ENCODE measurements at places on chromosomes 11 and 22.

DNA sequence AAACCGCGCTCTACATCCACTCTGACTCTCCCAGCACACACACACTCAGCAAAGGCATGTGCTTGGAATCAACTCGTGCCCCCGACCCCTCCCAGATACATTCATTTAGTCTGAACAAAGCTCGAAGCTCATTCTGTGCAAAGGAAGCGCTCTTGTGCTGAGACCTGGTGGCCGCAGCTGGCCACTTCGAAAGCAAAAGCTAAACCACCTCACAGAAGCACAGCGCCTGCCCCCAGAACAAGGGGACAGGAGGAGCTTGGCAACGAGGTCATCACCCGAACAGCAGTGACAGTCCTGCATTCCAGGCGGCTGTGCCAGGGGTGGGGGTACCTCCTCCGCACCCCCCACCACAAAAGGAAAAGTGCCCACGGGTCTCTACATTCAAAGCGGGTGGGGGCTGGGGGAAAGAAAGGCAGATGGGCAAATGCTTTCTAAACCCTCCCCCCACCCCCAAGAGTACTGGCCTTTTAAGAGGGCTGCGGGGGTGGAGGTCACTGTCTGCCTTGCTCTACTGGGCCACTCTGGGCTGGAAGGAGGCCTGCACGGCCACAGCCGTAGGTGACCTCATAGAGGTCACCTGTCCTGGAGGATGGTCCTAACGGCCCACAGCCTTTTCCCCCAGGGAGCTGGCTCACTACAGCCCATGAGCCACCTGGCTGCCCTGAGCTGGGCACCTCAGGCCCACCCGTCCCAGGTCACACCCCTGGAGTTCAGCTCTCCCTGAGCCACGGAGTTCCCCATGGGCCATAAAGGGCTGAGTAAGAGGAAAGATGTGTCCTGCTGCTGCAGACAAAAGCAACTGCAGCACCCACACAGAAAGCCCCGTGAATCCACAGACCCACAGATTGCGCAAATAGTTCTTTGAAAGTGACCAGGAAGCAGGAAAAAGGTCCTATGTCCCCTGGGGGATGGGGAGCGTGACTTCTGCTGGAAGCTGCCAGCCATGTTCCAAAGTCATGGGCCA lies 21.3 kb downstream of the CBX7 start:
- no peak for DNase-seq

- no peak for DNase-seq
Measured at GRCh38 chr11:61919705-61920631, 2.6 kb upstream of the RAB3IL1 start.

- DNase-seq, result no peak
Measured at GRCh38 chr11:16215352-16215751, 141.0 kb downstream of the SOX6 start.

DNA sequence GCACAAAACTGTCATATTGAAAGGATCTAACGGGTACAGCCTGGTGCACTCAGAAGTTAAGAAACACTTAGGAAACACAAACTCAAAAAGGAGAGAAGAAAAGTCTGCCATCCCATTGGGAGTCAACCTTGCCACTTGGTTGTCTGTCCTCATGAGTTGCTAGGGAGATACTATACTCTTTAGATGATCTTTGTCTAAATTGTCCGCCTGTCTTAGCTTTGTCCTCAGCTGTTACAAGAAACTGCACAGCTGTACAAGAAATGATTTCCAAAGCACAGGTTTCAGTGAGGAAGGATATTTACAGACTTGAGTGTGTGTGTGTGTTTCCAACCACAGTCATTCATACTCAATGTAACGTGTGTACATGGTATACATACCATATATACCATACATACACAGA lies 169.2 kb upstream of the CCDC90B start:
- no peak for DNase-seq

All from activated CD4-positive, alpha-beta T cell treated with anti-CD3 and anti-CD28 coated beads for 36 hours (primary cell).